A549 treated with AZD2906 at 1 μM for 4 hours (cell line): ENCODE measurements at places on chromosomes 2 and 18. TPM values are rescaled to one million over a fixed set of nuclear protein-coding genes. Genes with fewer than 3 reads are reported as not detected.

SMYD5 gene
- total RNA-seq: 49.3 to 56.8 TPM (median 54.0 TPM) in 5 replicates

FSHR gene
- not detected in 5 replicates for total RNA-seq

NOSTRIN gene
- total RNA-seq: 1.2 to 2.5 TPM (median 1.9 TPM) in 5 replicates

AQP12A gene
- total RNA-seq: not detected in 5 replicates

GAL3ST2 gene
- 0.11 to 0.37 TPM (median 0.25 TPM) in 5 replicates for total RNA-seq

PRKAG3 gene
- not detected in 5 replicates for total RNA-seq

ICOS gene
- not detected in 5 replicates for total RNA-seq

EMX1 gene
- 0.14 to 0.20 TPM (median 0.18 TPM) in 4 of 5 replicates, not detected in the other for total RNA-seq

NAT8 gene
- total RNA-seq: not detected in 5 replicates

HOXD13 gene
- 0.07 to 0.27 TPM (median 0.18 TPM) in 5 replicates for total RNA-seq

NBEAL1 gene
- 3.1 to 5.0 TPM (median 4.0 TPM) in 5 replicates for total RNA-seq

POTEJ gene
- total RNA-seq: not detected in 5 replicates

CXCR2 gene
- total RNA-seq: 0.05 TPM in 1 of 5 replicates, not detected in the others

SP110 gene
- 6.4 to 9.9 TPM (median 7.7 TPM) in 5 replicates for total RNA-seq

FOXI3 gene
- total RNA-seq: 0.05 to 0.06 TPM (median 0.05 TPM) in 4 of 5 replicates, not detected in the other

TTL gene
- 34.3 to 39.5 TPM (median 35.1 TPM) in 5 replicates for total RNA-seq

RASGRP3 gene
- 0.58 to 0.98 TPM (median 0.72 TPM) in 5 replicates for total RNA-seq

IL36A gene
- not detected in 5 replicates for total RNA-seq

RESP18 gene
- not detected in 5 replicates for total RNA-seq

GPR35 gene
- total RNA-seq: 0.24 to 1.1 TPM (median 0.77 TPM) in 5 replicates

EDAR gene
- 0.02 to 0.10 TPM (median 0.04 TPM) in 5 replicates for total RNA-seq

CELF4 gene
- not detected in 5 replicates for total RNA-seq

PID1 gene
- total RNA-seq: 4.0 to 5.3 TPM (median 4.5 TPM) in 5 replicates

PLGLB2 gene
- 0.10 to 0.33 TPM (median 0.19 TPM) in 5 replicates for total RNA-seq
